NCI-H1105 (cell line): ENCODE measurements at places on chromosomes 2 and 18.

DNA sequence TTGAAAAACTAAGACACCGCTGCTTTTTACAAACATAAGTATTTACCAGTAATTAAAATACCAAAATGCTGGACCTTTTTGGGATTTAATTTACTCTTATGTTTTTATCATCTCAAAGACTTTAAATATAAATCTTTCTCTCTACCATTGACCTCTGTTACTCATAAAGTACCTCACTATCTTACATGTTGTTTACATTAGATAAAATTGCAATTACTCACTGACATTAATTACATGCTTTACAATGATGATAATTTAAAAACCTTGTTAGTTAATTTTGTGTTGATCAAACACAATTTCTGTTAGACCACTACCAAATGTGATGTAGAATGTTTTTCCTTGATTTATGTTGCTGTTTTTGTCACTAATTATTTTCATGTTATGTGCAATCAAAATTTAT is 139.5 kb downstream of the PTH2R start:
- no peak for DNase-seq

DNA sequence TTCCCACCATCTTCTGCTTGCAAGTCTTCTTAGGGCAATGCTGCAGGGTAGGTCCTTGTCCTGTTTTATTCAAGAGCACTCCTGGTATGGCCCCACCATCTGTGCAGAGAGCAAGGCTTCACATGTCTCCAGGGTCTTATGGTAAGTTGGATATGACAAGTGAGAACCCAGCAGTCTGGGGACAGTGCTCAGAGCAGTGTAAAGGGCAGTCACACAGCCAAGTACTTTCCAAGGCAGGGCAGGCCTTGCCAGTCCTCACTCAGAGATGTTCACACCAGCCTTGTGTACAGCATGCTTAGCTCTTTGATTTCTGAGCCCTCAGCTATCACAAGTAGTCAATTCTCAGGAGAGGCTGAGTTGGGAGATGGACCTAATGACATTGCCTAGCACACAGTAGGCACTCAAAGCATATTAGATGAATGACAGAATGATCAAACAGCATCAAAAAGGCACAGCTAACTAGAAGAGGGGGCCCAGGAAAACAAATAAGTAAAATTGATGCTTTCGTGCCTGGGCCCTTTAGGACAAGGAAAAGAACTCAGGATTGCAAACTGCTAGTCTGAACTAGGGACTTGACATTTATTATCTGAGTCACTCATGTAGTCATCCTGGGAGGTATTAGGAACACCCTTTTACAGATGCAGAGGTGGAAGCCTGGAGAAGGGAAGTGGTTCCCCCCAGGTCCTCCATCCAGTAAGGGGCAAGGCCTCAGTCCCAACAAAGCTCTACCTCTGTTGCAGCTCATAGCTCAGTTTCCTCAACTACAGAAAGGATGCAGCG is 86.7 kb upstream of the CTAGE1 start:
- DNase-seq = no peak

- no peak for DNase-seq
These were observed 66.6 kb upstream of the PELI1 start for GRCh38 chr2:64210816-64211215.

DNA sequence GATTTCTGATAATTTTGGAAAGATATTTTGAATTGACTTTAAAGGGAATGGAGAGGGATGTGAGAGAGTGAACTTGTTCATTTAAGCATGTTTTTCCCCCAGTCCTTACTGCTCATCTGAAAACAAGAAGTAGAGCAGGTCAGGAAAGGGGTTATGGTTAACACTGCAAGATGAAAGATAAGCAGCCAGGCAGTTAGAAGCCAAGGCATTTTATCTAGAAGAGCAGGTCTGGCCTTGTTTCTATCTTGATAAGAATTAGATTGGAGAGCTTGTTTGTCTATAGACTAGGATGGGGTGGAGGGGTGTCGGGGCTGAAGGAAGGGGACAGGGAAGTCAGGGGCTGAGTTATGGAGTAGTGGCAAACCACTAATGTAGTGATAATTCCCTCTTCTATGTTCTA is 171.6 kb downstream of the IKZF2 start:
- no peak for DNase-seq

DNA sequence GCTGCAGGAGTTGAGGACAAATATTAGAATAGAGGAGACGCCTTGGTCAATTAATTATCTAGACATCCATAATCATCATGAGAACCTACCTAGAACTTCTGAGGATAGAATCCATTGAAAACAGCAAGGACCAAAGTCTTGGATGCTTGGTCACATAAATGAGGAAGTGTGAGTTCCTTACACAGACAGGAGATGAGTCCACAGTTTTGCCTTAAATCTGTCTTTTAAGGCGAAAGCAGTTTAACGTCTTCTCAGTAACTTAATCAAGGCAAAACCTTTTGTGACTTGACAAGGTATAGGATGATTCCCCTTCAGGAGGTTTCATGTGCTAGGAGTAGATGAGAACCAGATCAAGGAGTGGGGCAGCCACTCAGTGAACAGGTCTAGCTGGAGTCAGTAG is 1783.2 kb upstream of the CELF4 start:
- no peak for DNase-seq

- DNase-seq = peak; percentile 42
These were observed 405.5 kb upstream of the VWC2L start for GRCh38 chr2:214005337-214005736.

GRCh38 chr2:72914206-72914559 is 3.1 kb upstream of the EMX1 start:
- no peak for DNase-seq

GRCh38 chr2:25089605-25090315 is 47.9 kb downstream of the EFR3B start:
- no peak for DNase-seq

DNA sequence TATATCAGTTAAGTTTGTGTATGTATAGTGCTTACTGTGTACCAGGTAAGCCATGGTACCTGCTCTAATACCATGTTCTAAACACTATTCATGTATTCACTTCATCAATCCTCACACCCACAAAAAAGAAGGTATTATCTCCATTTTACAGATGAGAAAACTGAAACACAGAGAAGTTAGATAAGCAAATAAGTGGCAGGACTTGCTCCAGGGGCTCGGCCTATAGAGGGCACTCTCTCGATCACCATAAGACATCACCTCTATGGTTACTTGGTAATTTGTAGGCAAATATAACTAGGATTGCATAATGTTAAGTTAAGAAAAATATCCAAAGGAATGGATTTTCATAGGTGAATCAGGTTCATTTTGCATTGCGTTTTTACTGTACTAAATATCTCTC is 118.1 kb upstream of the FN1 start:
- DNase-seq = no peak

GRCh38 chr2:181660181-181660580 is 3.3 kb upstream of the CERKL start:
- no peak for DNase-seq

GRCh38 chr18:53817976-53818950 is 406.2 kb downstream of the MBD2 start:
- DNase-seq = no peak

- DNase-seq = peak; percentile 8
These were observed 833 bp downstream of the AFG3L2 start for GRCh38 chr18:12376034-12376753.

GRCh38 chr18:5574843-5575242 is 31.0 kb upstream of the EPB41L3 start:
- no peak for DNase-seq

DNA sequence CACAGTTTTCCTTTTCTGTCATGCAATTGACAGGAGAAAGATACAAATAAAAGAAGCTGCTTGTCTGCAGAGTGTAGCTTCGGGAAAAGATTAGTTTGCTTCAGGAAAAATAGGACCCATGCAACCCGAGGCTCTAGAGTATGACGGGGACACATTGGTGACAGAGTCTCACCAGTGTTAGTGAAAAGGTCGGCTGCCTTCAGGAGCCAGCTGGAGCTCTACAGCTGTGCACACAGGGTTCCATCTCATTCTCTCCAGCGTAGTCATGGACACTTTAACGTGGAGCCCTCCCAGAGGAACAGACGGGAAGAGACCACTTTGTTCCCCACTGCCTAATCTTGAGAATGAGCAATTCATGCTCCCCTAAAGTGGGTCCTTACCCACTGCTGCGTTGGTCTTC is 42.9 kb downstream of the FECH start:
- no peak for DNase-seq

GRCh38 chr18:64785686-64786085 is 636.8 kb upstream of the LINC00305 start:
- DNase-seq = no peak

DNA sequence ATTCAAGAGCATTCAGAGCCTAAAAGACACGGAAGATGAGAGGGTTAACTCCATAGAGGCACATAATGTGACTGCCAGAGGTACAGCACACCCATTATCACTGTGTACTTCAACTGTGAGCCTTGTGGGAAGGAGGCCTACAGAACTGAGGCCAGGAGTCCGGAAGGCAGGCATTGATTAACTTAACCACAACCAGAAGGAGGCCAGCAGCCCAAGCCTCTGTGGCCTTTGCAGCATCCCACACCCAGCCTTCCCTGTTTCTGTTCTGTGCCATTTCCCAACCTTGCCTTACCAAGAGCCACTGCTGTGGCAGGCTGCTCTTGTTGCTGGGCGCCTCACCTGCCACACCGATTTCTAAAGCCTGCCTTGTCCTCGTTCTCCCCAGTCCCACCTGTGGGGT is 27.2 kb downstream of the SIGLEC15 start:
- no peak for DNase-seq

GRCh38 chr2:10216677-10217488 is 85.8 kb upstream of the HPCAL1 start:
- DNase-seq = no peak

GRCh38 chr2:233912691-233913423 is 4.3 kb upstream of the TRPM8 start:
- DNase-seq = no peak

GRCh38 chr2:152406836-152407161 is 71.8 kb downstream of the FMNL2 start:
- DNase-seq = no peak

DNA sequence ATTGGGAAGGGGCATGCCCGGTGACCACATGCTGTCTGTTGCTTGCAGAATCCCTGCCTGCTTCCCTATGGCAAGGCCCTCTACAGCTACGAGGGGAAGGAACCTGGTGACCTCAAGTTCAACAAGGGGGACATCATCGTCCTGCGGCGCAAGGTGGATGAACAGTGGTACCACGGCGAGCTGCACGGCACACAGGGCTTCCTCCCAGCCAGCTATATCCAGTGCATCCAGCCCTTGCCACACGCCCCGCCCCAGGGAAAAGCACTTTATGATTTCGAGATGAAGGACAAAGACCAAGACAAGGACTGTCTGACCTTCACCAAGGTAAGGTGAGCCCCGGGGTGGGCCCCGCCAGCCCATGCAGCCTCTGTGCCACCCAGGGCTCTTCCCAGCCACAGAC is 218.6 kb downstream of the SH3RF3 start:
- DNase-seq = no peak

GRCh38 chr2:100546469-100546868 is 16.3 kb upstream of the PDCL3 start:
- no peak for DNase-seq

- no peak for DNase-seq
These were observed 137.3 kb upstream of the PID1 start for GRCh38 chr2:229408356-229408755.

DNA sequence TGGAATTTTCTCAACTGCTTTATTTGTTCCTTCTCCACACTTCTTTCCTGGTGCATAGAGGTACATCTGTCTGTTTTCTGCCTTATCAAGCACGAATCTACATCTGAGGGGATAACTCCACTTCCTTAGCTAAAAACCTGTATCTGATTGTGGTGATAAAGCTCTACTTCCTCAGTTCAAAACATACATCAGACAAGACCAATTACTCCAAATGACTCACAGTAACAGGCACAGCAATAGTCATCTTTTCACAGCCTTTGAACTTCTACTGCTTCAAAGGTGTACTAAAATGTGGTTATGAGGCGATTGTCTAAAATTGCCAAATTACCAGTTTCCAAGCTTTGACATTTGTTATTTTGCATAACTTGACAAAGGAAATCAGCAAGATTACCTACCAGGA is 803.6 kb upstream of the ZEB2 start:
- no peak for DNase-seq

GRCh38 chr2:100260712-100261620 is 61.3 kb downstream of the LONRF2 start:
- DNase-seq = peak; percentile 18

- no peak for DNase-seq
These were observed 418.0 kb upstream of the UBE2E3 start for GRCh38 chr2:180562378-180562777.

- DNase-seq = no peak
These were observed 188.2 kb downstream of the PTH2R start for GRCh38 chr2:208594642-208595385.

GRCh38 chr18:28062443-28062842 is 114.5 kb downstream of the CDH2 start:
- no peak for DNase-seq

- DNase-seq = no peak
These were observed 79.7 kb downstream of the NCK2 start for GRCh38 chr2:105824446-105824845.

DNA sequence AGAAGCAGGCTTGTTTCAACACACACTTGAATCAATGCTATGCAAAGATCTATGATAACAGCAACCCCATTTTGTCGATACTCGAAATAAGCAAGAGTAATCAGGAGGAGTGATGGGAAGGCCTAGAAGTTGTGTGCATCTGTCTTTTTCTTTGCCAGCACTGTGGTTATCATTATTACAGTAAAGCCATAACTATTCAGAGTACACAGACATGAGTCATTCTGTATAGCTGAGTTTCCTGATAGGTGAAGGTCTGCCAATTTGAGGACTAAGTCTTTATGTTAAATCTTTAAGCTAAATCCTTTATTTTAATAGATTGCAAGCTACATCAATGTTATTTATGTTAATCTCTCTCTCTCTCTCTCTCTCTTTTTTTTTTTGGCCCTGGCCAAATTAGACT is 1344.4 kb upstream of the CELF4 start:
- DNase-seq = no peak

DNA sequence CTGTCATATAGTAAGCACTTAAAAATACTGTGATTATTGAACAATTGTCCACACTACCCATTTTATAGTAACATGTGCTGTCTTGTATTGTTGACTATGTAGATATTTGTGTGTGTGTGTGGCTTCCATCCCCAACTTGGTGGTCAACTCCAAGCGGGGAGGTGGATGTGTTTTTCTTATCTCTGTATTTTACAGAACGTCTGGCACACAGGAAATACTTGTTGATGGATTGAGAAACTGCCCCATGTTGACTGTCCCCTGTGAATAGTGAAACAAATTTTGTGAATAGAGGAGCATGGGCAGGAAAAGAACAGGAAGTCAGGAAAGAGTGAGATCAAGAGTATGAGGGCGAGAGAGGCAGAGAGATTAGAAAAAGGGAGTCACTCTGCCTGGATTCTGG is 83.6 kb downstream of the CELF4 start:
- DNase-seq = no peak

DNA sequence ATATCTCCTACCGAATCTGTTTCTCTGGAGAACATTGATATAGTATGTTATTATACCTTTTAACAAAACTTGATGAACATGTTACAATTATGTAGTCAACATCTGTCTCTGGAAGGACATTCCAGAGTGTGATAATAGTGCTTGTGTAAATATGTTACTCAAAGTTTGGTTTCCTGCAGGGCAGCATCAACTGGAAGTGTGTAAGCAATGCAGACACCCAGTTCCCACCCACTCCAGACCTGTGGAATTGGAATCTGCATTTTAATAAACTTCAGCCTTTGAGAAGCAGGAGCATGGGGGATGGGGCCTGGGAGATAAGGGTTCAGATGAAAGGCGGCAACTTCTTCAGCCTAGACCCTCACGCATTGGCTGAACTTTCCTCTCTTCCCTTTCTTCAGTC is 398.9 kb downstream of the RND3 start:
- no peak for DNase-seq
